Fibroblast of lung (primary cell): ENCODE measurements at places on chromosomes 5 and 9.
A peak's percentile ranks its signal among the peaks of the same experiment; 100 is the strongest.

- peak; percentile 87 for DNase-seq
Observed at GRCh38 chr5:142726188-142726731, 40.4 kb upstream of the FGF1 start.

GRCh38 chr5:50990296-50990924 lies 324.0 kb downstream of the PARP8 start:
- no peak for DNase-seq

- no peak for DNase-seq
Observed at GRCh38 chr9:93068956-93069355, 10.5 kb downstream of the SUSD3 start.

DNA sequence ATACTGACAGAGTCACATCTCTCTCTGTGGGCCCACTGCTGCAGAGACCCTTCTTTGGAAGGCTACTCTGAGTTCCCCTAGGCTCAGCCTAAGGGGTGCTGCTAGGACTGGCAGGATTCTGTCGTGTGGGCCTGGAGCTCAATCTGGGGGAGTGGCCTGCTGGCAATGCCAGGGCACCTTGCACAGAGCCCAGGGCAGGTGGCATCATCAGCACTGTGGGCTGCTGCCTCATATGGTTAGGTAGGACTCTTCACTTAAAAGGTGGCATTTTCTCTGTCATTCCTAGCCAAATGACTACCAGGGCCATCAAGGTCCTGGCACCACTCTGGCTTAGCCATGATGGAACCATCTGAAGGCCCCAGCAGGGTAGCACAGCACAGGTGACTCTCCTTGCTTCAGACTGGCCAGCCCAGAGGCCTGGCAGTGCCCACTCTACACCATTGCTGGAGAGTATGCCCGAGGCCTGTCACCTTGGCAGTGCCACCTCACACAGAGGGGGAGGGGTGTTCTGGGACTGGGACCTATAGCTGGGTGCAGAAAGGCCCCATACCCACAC lies 21.9 kb downstream of the PITX1 start:
- no peak for DNase-seq

DNA sequence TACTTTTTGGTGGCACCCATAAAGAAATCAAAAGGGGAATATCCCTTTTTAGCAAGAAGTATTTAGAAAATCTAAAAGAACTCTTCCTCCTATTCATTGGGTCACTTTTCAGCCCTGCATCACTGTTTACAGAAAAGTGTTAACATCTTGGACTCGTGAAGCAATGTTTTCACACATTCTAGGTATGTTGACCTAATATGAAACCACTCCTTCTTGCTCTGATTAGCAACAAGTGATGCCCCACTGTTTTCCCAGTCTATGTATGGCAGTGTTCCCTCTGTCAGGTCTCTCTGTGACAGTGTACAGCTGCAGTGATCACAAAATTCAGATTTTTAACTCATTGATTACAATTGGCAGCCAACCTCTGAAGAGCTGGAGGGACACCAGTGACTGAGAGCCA lies 148.2 kb upstream of the SLC12A2 start:
- DNase-seq, result no peak

- no peak for DNase-seq
Observed at GRCh38 chr5:170691657-170692056, 91.9 kb upstream of the GABRP start.
